ENCODE measurements at places on chromosomes 5 and 9.

GRCh38 chr9:134358026-134358661, 31.9 kb downstream of the RXRA start:
- no peak for DNase-seq

DNA sequence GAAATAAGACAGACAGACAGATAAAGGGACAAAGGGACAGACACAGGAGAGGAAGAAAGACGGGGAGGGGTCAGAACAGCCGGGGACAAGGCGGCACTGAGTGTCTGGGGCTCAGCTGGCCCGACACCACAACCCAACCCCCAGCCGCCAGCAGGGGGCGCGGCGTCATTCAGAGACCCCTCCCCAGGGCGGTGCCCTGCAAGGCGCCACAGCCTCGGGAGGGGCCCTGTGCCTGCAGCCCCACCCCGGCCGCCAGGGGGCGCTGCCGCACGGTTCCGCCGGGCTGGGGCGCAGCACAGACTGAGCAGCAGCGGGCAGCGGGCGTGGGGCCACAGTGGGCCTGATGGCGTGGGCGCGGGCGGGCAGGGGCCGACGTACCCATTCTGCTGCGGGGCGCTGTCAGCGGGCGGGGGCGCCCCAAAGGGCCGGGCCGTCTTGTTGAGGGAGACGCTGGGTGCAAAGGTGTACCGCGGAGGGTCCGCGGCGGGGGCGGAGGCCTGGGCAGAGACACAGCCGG, 5.9 kb downstream of the PDLIM7 start:
- DNase-seq = no peak

DNA sequence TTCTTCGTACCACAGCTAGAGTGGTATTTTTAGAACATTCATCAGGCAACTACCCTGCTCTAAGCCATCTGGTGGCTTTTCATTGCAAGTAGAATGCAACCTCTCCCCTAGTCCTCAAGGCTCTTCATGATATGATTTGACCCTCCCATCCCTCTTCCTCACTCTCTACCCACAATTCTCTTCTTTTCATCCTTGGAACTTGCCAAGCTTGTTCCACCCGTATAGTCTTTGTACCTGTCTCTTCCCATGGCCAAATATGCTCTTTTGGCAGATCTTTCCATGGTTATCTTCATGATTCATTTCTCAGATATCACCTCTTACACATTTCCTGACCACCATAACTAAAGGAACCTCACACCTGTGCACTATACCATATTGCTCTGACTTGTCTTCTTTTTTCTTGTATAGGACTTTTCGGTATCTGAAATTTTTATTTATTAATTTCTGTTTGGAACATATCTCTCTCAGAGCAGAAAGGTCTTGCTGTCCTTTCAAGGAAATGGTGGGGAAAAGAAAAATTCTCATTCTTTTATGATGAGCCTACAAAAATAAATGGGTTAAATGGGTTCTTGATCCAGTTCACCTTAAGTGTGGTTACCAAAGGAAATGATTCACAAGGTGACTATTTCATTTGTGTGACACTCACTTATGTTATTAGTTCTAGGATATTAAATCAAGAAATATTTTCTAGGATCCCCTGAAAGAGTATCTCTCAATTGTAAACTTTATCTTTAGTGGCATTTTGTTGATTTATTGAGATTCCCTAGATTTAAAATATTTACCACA, 3.7 kb upstream of the CD274 start:
- no peak for DNase-seq

- no peak for DNase-seq
These were observed 69.0 kb upstream of the SMC2 start for GRCh38 chr9:104025104-104025503.

DNA sequence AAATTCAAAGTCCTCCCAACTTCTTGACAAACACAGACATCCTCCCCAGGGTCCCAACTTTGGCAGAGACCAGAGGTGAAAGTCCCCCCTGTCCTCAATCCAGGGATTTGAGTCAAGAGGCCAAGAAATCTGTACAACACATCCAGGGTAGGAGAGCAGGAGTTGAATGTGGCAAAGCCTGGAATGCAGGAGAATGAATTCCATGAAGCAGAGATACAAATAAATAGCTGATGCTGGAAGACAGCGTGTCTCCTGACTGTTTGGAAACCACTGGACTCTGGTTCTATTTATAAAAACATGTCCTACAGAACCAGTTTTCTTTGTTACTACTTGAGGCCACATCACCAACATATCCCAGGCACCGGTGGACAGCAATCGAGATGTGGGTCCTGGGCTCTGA, 43.7 kb upstream of the SLIT3 start:
- DNase-seq = no peak

- no peak for DNase-seq
These were observed 240.9 kb downstream of the SYK start for GRCh38 chr9:91042541-91042940.

- no peak for DNase-seq
These were observed 8.4 kb downstream of the TPPP start for GRCh38 chr5:684751-685216.
